Glutamatergic neuron (in vitro differentiated cells): ENCODE measurements at places on chromosomes 7 and 10.

- DNase-seq, result no peak
Measured at GRCh38 chr10:44400541-44400940, 15.6 kb upstream of the CXCL12 start.

GRCh38 chr7:137681657-137682562, 164.9 kb downstream of the DGKI start:
- no peak for DNase-seq

DNA sequence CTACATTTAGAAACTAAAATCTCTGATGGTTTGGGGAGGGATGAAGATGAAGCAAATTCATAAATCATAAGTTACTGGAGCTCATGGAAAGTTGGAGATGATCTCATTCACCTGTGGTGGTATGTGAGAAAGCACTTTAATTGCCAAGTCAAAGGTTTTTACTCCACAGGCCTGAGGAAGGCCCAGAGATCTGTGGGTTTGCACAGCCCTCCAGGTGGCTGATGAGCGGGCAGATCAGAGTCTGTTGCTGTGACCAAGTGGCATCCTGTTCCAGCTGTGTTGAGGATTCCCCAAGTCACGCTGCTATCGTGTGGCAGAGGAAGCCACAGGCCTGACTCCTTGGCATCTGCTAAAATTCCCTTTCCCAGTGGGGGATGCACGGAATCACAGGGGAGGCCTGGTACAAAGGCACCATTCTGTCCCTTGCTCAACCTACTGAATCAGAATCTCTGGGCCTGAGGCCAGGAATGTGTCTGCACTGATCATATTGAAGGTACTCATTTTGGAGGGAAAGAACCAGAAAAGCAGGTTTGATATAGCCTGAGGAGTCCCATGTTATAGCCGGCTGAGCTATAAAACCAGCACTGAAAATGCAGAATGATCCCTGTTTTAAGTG, 19.7 kb upstream of the DDC start:
- no peak for DNase-seq

GRCh38 chr7:110017405-110017804, 1073.5 kb upstream of the LRRN3 start:
- no peak for DNase-seq

- no peak for DNase-seq
Measured at GRCh38 chr7:11665357-11665756, 166.6 kb downstream of the THSD7A start.

GRCh38 chr7:4208086-4208485, 474.0 kb upstream of the FOXK1 start:
- DNase-seq, result no peak

DNA sequence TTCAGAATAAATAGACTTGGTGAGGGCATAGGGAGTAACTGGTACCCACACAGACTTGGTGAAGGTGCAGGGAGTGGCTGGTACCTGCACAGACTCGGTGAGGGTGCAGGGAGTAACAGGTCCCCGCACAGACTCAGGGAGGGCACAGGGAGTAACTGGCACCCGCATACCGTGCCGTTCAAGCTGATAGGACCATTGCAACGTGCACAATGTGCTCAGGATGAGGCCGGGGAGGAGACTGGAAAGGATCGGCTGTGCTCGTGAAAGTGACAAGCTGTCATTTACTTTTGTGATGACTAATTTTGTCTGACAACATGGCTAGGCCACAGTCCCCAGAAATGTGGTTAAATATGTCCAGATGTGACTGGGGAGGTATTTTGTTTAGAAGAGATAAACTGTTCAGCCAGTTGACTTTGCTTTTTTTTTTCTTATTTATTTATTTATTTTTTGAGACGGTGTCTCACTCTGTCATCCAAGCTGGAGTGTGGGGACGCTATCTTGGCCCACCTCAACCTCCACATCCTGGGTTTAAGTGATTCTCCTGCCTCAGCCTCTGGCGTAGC, 76.2 kb upstream of the NMT2 start:
- DNase-seq, result no peak

DNA sequence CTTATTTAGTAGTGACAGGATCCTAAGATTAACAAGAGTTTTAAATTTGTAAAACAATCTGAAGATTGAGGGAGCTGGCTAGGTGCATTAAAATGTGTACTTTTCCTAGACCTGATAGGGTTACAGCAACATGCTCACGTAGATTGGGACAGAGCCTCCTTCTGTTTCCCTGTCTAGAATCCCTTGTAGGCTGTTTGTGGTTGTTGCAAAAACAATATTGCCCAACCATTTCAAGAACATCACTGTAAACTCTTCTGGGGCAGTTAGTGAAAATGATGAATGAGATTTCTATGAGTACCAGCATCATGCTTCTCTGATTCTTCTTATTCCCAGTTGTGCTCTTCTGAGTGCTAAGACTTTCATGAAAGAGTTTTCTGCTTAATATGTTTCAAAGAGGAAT, 14.7 kb upstream of the CPED1 start:
- DNase-seq, result no peak

- no peak for DNase-seq
Measured at GRCh38 chr10:121309164-121309563, 289.1 kb downstream of the FGFR2 start.

DNA sequence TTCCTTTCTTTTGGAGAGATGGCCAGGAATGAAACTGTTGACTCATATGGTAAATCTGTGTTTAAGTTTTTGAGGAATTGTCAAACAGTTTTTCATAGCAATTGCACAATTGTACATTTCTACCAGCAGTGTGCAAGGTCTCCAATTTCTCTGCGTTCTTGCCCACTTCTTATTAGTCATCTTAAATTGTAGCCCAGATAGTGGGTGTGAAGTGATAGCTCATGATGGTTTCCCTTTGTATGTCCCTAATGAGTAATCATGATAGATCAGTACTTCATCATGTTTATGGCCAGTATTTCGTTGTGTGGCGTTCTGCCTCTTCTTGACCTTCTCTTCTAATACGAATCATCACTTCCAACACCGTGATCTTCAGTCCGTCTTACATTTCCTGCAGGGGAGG, 136.3 kb downstream of the DOCK1 start:
- no peak for DNase-seq

- DNase-seq, result peak; percentile 4
Measured at GRCh38 chr10:131822013-131822691, 78.7 kb upstream of the PPP2R2D start.

GRCh38 chr10:87816163-87816897, 1.7 kb downstream of the ATAD1 start:
- no peak for DNase-seq

DNA sequence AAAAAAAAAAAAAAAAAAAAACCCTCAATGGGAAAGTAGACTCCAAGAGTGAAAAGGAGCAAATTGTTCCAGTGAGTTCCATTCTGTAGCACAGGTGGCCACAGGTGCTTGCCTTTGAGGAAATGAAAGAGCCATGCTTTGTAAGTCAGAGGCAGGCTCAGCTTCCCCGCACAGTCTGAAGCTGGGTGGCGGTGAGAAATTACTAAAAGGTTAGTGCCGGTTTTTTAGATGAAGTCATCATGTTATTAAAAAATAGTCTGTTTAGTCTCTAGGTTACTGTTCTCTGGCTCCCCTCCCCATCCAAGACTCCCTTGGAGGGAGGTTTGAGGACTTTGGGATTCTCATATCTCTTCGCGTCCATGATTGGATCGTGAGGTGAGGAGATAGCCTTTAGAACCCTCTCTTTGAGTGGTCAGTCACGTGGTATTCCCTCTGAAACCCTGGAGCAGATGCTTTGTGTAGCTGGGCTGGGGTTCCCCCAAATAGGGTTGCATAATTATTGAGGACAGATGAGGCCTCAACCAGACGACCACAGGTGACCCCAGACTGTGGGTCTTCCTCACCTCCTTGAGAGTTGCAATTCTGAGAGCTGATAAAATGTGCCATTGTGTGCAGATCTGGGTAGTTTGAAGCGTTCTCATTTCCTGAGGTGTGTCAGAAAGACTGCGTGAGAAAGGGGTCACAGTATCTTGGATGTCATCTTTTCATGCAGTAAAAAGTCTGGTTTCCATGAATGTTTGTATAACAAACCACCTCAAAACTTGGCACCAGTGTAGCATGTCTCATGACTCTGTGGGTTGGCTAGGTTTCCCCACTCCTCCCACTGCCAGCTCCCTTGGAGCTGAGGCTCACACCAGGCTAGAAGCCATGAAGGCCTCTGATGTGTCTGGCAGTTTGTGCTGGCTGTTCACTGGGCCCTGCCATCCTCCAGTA, 27.1 kb downstream of the OGDH start:
- DNase-seq, result no peak

DNA sequence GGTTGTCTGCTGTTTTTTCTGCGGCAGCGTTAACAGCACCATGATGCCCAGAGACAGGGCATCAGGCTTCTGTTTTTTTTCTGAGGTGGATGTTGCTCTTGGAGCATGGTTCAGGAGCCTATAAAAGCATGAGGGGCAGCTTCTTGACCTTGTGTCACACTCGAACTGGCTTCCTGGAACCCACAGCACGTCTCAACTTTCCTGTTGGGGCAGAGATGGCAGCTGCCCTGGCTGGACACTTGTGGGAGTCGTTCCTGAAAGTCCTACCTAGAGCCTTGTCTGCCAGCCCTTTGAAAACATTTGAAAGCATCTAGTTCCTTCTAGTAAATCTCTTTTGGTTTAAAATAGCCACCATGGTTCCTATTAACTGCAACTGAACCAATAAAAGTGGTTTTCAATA, 28.9 kb upstream of the PRKAG2 start:
- DNase-seq, result no peak

DNA sequence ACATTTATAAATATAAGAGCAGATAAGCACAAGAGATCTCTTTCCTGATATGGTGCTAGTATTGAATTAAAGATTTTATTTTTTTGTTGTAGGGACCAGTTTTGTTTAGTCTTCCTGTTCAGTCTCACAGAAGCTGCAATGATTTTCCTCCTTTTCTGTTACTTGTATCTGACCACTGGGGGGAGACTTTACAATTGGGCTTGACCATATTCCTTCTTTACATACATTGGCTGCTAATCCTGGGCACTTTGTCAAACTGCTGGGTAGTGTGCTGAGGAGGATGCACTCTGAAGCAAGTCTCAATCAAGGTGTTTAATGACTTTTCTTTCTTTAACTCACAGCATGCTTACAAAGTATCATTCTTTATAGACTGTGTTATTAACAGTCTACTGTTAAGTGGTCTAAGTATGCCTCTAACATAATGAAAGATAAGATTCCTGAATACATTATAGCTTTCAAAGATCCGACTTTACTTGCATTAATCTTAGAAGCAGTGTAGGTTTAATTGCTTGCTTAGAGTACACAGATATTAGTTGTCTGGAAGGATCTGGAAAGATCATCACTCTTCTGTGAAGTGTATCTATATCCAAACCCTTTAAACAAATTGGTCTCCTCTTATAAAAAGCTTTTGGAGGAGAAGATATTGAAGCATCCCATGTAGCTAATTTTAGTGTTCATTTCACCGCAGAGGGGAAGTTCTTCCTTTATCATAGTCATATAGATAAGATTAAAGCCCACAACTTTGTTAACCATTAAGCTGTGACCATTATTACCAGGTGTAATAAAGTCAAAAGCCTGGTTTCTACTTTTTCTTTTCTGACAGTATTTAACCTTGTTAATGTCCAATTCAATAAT, 3.1 kb downstream of the PALS2 start:
- no peak for DNase-seq

DNA sequence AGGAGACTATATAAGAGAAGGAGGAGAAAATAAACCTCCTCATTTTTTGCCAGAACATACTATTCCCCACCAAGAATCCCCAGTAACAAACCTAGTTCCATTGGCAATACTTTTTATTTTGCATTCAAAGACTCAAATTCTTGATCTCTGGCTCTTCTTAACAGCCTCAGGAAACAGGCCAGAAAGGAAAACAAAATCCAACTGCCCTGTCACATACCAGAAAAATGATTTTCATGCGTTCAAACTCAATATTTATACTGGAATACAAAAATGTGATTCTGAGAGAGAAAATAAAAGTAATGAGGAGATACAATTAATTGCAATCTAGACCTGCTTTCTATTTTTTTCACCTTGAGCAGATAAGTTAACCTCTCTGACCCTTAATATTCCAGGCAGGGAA, 435.9 kb upstream of the AUTS2 start:
- no peak for DNase-seq

DNA sequence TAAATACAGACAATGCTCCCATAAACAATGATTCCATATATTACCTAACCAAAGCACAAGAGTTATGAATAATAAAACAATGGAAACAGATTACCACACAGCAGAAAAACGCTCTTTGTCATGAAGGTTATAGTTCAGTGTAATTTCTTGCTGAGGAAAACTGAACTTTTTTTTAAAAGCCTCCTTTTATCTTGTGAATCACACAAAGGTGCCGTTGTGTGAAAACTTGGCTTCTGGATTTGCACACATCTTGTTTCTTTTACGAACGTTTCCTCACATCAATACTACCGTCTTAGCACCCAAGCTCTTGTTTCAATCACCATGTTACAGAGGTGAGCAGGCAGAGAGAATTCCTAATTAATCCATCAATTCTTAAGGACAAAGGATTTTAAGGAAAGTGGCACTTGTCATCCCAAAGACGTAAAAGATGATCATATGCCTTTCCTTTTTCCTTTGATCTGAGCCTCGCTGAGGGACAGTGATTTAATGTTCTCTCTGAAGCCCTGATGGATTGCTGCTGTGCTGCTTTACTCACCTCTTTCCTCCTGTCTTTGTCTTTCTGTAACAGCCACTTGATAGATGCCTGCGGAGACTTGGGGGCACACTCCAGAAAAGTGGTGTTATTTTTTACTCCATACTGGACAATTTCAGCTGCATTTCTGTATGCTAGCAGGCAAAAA, 110.1 kb downstream of the CD36 start:
- no peak for DNase-seq
